NCI-H524 treated with DMSO at 0.1 percent for 48 hours (cell line): ENCODE measurements at places on chromosomes 7 and 10.

GRCh38 chr10:36269222-36269621, 627.1 kb upstream of the FZD8 start:
- no peak for DNase-seq

DNA sequence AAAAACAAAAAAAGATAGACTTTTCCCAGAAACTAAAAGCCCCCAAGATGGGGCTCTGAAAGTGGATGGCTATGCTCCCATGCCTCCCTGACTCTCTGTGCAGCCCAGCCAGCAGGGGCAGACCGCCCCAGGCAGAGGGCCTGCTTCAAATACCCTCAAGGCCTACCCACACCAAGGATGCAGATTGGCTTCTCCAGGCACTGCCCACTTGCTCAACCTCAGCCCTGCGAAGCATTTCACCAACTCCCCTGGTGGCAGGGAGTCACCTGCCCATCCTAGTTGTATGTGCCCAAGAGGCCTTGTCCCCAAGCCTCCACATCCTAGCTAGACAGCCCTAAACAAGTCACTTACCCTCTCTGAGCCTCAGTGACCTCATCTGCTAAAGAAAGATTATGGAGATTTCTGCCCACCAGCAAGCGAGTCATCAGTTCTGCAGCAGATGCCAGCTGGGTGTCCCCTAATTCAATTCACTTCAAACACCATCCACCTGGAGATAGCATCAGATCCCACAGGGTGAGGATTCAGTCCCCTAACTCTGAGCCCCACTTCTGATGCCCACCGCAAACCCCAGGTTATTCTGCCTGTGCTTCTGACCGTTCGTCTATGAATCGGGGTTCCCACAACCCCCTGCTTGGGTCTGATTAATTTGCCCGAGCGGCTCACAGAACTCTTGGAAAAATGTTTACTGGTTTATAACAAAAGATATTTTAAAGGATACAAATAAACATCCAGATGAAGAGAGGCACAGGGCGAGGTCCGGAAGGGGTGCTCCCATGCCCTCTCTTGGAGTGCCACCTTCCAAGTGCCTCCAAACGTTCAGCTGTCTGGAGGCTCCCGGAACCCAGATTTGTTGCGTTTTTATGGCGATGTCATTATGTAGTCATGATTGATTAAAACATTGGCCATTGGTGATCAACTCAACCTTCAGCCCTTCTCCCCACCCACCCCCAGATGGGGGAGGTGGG, 18.6 kb upstream of the ZMIZ1 start:
- DNase-seq = no peak

- DNase-seq = no peak
Observed at GRCh38 chr7:37054624-37055241, 330.4 kb upstream of the AOAH start.

GRCh38 chr7:8480527-8480926, 47.1 kb downstream of the NXPH1 start:
- DNase-seq = no peak

GRCh38 chr7:137950263-137950621, 51.6 kb downstream of the CREB3L2 start:
- no peak for DNase-seq

GRCh38 chr7:115693779-115694178, 336.8 kb downstream of the TFEC start:
- no peak for DNase-seq

DNA sequence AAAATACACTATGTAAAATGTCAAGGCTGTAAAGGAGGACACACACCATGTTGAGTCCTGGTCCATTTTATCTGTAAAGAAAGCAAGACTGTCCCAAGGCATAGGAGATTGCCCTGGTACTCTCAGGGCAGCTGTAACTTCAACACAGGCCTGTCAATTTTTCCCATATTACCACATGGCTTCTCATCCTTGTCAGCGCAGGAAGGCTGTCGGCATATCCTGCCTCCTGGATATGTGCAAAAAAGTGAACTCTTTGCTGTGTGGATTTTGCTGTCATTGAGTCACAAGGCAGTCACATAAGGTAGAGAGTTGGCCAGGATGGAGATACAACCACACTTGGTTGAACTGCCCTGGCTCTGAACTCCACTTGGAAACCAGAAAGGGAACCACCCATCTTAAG, 8.7 kb downstream of the DUSP5 start:
- no peak for DNase-seq

DNA sequence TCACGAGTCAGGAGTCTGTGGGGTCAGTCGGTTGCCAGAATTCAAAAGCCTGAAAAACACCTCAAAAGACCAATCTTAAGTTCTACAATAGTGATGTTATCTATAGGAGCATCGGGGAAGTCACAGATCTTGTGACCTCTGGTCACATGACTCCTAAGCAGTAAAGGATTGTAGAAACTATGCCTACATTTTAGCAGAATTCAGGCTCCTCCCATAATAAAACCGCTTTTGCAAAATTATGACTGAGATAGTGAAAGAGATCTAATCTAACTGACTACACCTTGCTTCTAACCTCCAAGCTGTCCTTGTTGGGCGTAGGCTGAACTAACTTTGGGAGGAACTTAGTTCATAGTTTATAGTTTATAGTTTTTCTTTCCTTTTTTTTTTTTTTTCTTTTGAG, 16.6 kb downstream of the SSMEM1 start:
- no peak for DNase-seq

DNA sequence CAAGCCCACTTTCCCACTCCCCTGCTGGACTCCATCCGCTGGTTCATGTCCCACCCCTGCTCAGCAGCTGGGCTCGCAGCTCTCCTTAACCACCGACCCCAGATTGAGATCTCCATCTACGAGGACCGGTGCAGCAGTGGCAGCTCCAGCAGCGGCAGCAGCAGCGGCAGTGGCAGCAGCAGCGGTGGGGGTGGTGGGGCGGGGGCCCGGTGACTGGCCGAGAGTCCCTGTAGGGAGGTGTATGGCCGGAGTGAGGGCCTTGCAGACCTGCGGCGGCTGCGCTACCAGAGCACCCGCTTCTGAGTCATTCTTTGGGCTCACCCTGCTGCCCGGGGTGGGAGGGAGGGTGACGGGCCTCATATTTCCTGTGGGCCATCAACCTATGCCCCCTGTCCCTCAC, 15.8 kb downstream of the GOLGA7B start:
- no peak for DNase-seq

- DNase-seq = no peak
Observed at GRCh38 chr10:102713539-102713813, 721 bp downstream of the ARL3 start.

DNA sequence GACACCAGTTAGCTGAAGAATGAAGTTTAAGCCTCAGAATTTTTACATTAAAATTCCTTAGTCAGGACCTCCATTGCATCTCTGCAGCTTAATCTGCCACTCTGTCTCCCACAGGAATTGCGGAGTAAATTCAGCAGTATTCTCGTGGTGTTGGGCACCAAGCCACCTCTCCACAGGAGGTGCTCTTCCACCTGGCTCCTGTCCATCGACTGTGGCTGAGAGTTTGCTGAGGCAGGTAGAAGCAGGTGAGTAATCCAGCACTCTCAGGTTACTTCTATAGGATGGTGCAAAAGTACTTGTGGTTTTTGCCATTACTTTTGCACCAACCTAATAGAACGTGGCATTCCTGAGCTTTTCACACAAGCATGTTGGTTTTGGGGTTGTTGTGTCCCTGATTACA, 134.1 kb downstream of the GFRA1 start:
- DNase-seq = no peak

- DNase-seq = no peak
Observed at GRCh38 chr10:61047081-61047480, 103.1 kb upstream of the RHOBTB1 start.

- DNase-seq = no peak
Observed at GRCh38 chr10:132225849-132226205, 39.1 kb downstream of the DPYSL4 start.

DNA sequence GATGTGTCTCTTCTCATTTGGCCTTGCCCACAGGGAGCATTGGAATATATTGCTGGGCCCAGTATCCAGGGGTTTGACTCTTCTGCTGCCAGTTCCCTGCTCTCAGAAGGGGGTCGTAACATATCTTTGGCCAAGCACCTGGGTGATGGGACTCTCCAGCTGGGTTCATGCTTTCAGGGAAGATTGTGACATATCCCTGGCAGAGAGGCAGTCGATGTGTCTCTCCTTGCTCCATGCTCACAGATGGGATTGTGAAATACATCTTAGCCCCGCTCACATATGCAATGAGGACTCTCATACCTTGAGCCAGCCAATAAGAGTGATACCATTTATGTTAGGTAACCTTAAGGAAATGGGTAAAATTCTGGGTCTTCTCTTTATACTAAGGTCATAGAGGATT, 39.2 kb upstream of the ZNF680 start:
- DNase-seq = no peak

DNA sequence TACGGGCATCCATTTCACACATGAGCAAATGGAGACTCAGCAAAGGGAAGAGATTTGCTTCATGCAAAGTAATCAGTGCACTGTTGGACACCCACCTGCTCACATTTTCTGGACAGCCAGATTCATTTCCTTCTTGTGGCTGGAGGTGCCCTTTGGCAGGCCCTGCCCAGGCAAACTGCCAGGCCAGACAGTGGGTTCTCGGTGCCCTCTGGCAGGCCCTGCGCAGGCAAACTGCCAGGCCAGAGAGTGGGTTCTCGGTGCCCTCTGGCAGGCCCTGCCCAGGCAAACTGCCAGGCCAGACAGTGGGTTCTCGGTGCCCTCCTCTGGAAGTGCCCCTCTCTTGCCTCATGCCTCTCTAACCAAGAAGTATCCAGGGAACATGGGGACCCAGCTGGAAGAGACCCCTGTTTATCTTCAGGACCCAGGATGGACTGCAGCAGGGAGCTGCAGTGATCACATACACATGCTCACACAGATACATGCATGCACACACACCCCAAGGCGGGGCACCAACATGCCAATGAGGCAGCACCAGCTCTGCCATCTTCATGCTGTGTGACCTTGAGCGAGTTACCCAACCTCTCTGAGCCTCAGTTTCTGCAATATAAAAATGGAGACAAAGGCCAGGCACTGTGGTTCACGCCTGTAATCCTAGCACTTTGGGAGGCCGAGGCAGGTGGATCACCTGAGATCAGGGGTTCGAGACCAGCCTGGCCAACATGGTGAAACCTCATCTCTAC, 67.1 kb downstream of the OAT start:
- no peak for DNase-seq

DNA sequence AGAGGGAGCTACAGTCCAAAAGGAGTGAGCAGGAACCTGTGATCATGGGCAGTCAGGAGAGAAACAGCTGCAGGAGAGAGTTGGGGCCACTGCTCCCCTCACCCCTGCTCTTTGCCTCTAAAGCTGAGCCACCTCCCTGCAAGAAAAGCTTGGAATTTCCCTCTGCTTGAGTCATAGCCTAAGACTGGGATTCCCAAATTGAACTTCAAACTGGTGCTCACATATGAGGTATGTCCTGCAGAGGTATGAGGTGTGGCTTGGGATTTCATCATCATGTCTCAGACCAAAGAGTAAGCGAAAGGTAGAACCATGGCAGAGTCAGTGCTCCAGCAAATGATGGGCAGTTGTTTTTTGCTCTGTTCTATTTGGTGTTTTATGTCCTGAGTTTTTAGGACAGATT, 237.1 kb upstream of the NRP1 start:
- DNase-seq = no peak

GRCh38 chr7:92547579-92547978, 19.0 kb downstream of the RBM48 start:
- no peak for DNase-seq
